ENCODE measurements at places on chromosomes 6 and 20.
A peak's percentile ranks its signal among the peaks of the same experiment; 100 is the strongest.

DNA sequence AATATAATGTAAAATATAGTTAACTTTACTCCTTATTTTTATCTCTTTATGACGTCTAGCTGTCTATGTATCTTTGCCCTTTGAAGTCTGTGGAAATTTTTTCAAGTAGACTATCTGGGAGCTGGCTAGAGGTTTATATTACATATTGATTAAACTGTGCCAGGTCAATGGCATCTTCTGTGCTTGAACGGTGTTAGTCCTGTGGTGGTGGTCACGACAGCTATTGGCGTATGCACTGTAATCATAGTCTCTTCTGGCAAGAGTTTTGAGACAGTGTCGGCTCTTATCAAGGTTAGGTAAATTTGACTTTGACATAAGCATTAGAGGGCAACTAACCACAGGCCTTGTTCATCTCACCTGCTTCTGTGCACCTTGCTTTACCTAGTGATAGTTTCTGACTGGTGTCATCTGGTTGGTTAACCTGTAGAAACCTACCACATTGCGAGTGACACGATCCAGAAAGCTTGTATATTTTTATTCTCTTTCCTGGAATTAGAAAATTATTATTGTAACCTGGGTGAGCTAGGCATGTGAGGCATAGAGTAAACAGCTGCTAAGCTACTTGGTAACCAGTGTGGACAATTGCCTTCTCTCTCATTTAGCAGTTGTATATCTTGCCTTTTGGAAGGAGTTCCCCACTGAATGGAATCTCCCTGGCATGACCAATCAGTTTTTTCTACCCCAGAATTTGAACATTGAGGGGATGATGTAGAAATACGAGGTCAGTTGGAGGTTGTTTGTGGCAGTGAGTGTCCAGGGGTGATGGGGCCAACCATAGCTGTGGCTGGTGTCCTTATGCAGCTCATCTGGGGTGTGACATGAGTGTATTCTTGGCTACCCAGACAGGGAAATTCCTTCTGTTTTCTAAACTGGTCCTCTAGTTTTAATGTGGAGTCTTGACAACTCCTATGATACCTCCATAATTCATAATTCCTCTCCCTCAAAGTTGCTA is 45.9 kb downstream of the SH3BGRL2 start:
- DNase-seq: no peak

- peak; percentile 85 for DNase-seq
Observed at GRCh38 chr20:50296450-50297375, 106.1 kb downstream of the CEBPB start.

DNA sequence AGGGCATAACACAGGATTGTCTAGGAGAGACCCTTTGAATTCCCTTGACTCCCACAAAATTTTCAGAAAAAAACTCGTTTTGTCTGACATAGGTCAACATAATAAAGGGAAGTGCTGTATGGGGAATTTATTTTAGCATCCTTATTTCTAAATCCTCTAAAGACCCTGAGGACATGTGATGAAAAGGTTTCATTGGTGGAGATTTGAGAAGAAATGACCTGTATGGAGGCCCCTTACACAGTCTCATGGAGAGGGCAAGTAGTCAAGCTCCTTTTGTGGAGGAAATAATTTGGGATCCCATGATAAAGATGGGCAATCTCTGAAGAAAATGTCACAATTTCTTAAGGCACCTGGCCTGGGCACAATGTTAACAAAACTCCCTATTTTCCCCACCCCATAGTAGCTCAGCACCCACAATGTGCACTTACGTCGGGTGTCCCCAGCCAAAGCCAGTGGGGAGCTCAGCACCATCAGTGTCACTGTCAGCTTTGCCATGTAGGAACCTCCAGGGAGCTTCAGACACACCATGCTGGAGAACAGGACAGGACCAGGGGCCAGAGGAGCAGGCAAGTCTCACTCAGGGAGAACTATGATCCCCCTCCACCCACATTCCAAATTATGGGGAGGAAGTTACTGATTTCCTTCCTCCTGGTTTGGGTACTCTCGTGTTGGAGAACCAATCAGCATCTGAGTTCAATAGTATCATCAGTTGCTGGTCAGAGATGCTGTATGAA is at the start of gene HLA-DRB5:
HLA-DRB5 (minus strand) TSS at position 591 of the 734 bp plus-strand sequence; CDS start at position 528, 63 bp downstream.
- DNase-seq: peak; percentile 63

DNA sequence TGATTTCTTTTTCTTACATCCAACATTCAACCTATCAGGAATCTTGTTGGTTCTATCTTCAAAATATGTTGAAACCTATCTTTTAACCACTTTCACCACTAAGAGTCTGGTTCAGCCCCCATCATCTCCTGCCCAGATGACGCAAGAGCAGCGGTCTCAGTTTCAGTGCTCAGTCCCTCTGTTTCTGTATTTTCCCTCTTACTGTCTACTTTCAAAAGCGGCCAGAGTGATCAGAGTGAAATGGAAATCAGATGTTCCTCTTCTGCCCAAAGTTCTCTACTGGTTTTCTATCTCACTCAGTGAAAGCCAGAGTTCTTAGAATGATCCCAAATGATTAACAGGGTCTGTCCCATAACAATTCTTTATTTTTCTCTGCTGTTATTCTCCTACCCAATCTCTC is 147.9 kb upstream of the PDE7B start:
- peak; percentile 10 for DNase-seq

GRCh38 chr6:21713481-21713880 is 119.9 kb downstream of the SOX4 start:
- no peak for DNase-seq

DNA sequence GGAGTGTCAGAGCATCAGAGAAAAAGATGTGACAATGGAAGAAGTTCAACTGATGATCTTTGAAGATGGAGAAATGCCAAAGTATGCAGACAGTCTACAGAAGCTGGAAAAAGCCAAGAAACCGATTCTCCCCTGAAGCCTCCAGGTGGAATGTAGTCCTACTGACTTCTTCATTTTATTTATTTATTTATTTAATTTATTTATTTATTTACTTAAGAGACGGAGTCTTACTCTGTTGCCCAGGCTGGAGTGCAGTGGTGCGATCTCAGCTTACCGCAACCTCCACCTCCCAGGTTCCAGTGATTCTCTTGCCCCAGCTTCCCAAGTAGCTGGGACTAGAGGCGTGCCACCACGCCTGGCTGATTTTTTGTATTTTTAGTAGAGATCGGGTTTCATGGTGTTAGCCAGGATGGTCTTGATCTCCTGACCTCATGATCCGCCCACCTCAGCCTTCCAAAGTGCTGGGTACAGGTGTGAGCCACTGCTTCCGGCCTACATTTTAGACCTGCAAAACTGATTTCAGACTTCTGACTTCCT is 2.2 kb upstream of the RPF2 start:
- no peak for DNase-seq

GRCh38 chr6:28658475-28659249 is 133.0 kb downstream of the GPX5 start:
- no peak for DNase-seq

- DNase-seq: no peak
Observed at GRCh38 chr6:33421344-33421643, 1.4 kb downstream of the SYNGAP1 start.

GRCh38 chr20:12695937-12696336 is 312.8 kb upstream of the SPTLC3 start:
- no peak for DNase-seq

- peak; percentile 30 for DNase-seq
Observed at GRCh38 chr6:146433881-146434731, 109.5 kb upstream of the RAB32 start.

DNA sequence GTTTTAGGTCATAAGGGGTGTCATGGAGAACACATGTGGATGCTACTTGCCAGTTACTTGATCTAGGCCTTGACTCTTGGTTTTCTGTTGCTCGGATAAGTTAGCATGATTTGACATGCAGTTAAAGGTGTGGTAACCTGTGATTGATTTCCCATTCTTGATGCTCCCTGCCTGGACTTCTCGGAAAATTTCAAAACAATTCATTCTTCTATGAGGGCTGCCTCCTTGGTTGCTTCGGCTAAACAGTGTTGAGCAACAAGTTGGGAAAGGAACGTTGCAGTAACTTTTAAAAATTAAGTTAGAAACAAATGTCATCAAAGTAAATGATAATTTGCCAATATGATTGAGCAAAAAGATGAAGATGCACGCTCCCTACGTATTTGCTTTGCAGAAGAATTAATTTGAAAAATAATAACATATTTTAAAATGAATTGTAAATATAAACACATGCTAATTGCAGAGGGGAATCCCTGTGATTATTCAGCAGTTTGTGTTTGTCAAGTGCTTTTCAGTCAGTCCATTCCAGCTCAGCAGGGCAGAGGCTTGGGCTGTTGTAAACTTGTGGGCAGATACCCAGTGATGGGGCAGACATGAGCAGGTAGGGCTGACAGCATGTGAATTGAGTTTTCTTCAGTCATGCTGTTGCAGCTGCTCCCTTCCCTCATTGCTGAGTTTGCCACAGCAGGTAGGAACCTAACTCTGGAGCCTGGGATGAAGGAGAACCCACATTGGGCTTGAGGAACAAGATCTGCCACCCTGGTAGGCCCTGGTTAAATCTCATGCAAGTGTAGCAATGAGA is 110.2 kb downstream of the ESR1 start:
- DNase-seq: no peak

GRCh38 chr6:85482206-85482904 is 32.5 kb downstream of the NT5E start:
- DNase-seq: no peak

DNA sequence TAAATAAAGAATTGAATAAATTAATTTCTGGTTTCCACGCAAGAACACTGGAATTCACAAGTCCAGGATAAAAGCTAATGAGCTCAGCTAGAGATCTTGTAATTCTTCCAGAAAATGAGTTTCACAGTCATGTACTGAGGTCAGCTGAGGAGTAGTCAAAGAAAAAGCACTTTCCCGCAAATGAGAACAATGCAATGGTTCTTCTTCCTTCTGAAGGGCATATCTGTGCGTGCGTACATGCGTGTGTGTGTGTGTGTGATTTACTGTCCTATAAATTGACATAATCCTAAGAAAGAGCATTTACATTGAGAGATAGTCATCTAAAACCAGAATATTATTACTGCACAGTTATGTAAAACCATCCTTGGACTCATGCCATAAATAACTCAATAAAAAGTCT is 968.9 kb upstream of the EYS start:
- DNase-seq: no peak

- no peak for DNase-seq
Observed at GRCh38 chr20:2703716-2704475, 11.3 kb downstream of the EBF4 start.

DNA sequence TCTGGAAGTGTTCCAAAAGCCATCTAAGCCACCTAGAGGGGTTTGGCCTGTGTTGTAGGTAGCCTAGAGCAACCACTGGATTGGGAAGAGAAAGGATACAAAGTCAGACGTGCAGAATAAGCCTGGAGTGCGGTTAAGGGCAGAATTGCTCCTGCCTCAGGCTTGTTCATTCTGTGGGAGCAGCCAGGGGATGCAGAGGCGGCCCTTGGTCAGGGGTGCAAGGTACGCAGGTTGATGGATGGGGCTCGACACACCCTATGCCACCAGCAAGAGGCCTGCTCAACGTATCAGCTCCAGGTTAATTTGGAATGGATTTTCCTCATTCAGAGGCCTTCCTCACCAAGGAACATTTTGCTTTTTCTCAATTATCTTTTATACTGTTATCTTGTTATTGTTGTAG is 129.8 kb downstream of the SLC23A2 start:
- DNase-seq: no peak

- DNase-seq: no peak
Observed at GRCh38 chr6:105373481-105373880, 29.4 kb downstream of the PREP start.

GRCh38 chr6:35164277-35164676 is 23.1 kb upstream of the TCP11 start:
- no peak for DNase-seq

DNA sequence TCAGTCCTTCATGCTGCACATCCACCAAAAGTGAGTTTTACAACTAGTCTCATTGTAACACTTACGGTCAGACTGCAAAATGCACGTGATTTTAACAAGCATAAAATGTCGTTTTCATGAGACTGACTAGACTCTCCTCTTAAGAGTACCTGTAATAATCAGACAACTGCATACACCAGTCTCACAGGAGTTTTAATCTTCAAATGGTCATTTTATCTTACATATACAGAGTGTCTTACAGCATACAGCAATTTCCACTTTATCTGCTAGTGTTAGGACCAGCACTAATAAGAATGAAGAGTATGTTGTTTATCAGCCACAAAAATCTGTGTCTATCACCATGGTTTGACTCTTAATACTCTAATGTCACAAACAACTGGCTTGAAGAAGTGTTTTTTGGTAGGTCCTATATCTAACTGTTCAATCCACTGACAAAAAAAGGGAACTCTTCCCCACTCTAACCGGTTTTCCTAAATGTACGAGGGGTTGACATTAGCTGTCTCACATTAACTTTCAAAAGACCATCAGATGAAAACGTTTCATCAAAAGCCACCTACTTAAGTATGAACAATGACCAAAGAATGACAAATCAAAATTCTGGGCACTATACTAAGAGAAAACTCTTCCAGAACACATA is 1.5 kb upstream of the ASF1A start:
- no peak for DNase-seq

GRCh38 chr20:38617011-38617829 is 15.6 kb downstream of the ARHGAP40 start:
- DNase-seq: no peak
